ENCODE measurements at places on chromosomes 16 and 17.

GRCh38 chr17:70059071-70059470 is 16.0 kb upstream of the KCNJ16 start:
- no peak for DNase-seq

DNA sequence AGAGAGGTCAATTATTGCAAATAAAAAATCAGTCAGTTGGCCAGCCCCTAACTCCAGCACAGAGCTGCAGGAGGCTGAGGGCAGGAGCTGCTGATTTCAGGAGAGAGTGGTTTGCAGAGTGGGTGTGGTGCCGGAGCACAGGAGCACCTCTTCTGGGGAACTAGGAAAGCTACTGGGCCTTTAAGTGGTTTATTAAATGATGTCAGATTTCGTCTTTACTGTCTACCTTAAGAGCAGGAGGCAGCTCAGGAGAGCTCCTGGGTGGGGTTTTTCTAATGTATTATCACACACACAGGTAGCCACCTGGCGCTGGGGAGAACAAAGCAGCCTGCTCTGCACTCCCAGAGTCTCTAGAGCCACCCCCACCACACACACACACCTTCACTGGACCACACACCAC is 11.5 kb upstream of the HAS3 start:
- peak; percentile 47 for DNase-seq

DNA sequence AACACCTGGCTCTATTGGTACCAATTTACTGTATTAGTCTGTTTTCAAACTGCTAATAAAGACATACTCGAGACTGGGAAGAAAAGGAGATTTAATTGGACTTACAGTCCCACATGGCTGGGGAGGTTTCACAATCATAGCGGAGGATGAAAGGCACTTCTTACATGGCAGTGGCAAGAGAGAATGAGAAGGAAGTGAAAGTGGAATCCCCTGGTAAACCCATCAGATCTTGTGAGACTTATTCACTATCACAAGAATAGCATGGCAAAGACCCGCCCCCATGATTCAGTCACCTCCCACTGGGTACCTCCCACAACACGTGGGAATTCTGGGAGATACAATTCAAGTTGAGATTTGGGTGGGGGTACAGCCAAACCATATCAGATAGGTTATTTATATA is 22.6 kb upstream of the GOSR1 start:
- no peak for DNase-seq

GRCh38 chr16:88803264-88803987 is at the start of gene CDT1:
TSS of gene CDT1 (plus strand) at chr16:88803789. CDS start at chr16:88803832, 43 bp downstream.
- DNase-seq, result peak; percentile 27

DNA sequence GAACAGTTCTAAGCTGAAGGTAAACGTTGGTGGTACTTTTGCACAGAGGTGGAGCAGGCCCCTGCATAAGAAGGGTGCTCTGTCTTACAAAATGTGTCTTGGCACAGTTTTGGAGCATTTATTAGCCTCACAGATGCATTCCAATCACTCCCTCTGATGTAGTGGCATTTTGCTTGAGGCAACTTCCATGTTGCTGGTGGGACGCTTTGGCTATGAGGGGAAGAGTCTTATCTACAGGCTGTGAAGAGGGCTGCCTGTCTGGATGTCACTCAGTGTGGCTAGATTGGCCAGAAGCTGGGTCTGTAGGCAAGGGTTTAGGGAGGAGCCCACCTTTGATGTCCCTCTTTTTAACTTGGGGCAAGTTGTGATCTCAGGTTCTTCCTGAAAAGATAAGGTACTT is 2.6 kb upstream of the RARA start:
- DNase-seq, result no peak

- no peak for DNase-seq
Measured at GRCh38 chr16:1428511-1428910, 2.4 kb upstream of the PERCC1 start.

GRCh38 chr17:57570724-57571344 is 174.3 kb downstream of the CCDC182 start:
- peak; percentile 30 for DNase-seq

GRCh38 chr17:47705536-47706530 is 11.9 kb downstream of the TBKBP1 start:
- DNase-seq, result no peak

DNA sequence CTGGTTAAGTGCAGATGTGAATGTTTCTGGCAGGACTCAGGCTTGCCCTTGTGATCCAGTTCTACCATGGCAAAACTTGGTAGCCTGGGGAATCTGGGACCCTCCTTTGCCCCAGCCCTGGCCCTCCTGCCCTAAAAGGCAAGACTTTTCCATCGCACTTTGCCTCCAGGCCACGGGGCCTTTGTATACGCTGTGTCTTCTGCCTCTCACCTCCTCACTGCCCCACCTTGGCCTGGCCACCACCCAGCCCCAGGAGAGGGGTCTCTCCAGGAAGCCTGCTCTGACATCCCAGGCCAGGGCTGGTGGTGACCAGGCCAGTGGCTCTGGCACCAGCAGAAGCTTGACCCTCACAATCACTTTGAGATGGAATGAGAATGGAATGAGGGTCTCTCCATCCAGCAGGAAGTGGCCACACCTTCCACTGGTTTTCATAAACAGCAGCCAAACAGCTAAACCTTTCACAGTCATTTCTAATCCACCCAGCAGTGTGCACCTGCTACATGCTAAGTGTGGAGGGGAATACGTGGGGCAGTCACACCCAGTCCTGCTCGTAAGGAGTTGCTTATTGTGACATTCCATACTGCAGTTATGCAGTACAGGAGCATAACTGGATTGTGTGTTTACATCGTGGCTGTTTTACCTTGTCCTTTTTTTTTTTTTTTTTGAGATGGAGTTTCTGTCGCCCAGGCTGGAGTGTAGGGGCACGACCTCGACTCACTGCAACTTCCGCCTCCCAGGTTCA is 1.6 kb upstream of the MRPL38 start:
- no peak for DNase-seq

DNA sequence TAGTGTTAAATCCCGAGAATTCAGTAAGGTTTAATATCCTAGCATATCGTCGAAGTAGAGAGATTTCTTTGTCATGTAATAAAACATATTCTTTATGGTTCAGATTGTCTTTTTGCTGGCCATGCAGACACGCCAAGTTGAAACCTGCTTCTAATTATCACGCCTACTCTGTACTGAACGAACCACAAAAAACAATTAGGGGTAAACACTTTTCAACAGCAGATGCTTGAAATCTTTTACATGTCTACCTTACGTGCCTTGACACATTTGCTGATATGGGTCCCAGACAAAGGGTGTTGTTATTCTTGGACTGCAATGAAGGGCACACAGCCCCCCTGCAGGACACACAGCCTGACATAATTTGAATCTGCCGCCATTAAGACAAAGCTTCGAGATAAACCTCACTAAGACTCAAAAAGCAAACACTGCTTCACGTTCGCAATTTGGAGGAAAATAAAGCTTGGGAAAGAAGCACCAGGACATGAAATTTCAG is 13.3 kb downstream of the WIPI1 start:
- DNase-seq, result no peak

DNA sequence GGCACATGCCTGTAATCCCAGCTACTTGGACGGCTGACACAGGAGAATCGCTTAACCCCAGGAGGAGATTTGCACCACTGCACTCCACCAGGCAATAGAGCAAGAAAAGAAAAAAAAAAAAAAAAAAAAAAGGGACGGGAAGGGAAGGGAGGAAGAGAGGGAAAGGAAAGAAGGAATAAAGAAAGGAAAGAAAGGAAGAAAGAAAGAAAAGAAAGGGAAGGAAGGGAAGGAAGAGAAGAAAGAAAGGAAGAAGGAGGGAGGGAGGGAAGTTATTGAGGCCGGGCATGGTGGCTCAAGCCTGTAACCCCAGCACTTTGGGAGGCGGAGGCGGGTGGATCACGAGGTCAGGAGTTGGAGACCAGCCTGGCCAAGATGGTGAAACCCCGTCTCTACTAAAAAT is 50.4 kb upstream of the STAC2 start:
- DNase-seq, result no peak

- DNase-seq, result no peak
Measured at GRCh38 chr17:69853541-69854224, 221.3 kb upstream of the KCNJ16 start.

DNA sequence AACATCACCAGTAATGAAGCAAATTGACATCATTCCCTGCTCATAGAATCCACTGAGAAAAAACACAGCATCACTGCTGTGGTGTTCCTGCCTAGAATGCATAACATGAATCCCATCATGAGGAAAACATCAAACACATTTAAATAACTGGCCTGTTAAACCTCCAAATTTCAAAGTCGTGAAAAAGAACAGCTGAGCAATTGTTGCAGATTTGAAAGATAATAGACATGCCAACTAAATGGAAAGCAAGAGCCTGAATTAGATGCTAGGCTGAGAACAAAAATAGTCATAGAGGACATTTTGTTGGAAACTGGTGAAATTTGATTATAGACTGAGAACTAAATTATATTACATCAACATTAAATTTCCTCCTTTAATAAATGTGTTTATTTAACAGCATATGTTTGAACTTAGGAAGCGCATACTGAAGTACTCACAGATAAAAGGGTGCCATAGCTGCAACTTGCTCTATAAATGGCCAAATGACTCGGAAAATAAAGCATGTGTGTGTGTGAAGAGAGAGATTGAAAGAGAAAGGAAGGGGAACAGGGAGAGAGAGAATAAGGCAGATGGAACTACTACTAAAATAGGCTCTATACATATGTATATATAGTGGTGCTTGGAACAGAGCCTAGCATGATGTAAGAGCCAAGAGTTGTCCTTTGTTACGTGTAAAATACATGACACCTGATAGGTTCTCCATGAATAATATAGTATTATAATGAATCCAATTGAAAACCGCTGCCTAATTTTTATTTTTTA is 305.0 kb upstream of the MON1B start:
- DNase-seq, result no peak

DNA sequence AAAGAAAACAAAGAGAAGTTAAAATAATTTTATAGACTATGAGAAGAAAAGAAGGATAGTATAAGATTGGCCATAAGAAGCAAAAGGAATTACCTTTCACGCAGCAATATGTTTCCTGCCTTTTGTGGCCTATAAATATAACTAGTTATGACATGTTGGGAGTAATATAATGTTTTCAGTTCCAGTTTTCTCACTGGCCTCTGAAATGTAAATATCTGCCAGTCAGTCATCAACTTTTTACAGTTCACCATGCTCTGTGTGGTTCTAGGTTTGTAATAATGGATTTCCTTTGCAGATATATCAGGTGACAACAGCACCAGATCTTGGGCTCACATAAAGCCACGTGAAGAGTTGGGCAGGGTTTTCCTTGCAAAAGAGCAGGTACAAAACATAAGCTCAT is 94.3 kb downstream of the ABCA8 start:
- DNase-seq, result no peak
